ENCODE measurements at places on chromosomes 4 and X.

DNA sequence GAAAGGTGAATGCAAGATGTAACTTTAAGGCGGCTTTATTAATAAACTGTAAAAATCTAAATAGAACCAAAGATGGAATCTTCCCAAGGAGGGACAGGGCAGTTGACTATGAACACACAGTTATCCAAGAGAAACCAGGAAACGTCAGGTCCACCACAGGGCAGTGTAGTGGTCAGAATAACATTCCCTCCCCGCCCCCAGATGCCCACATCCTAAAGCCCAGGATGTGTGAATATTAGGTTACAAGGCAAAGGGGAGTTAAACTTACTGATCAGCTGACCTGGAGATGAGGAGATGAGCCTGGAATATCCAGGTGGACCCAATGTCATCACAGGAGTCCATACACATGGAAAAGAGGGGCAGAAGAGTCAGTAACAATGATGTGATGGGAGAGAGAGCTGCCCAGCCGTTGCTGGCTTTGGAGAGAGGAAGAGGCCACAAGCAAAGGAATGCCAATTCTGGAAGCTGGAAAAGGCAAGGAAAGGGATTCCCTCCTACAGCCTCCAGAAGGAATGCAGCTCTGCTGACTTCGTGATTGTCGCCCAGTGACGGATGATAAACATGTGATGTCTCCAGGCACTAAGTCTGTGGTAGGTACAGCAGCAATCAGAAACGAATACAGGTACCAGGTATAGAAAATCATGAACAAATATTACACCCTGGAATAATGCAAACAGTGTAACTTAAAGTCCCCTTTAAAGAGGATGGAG is 5.2 kb downstream of the SH3KBP1 start:
- DNase-seq, result no peak

- DNase-seq, result no peak
Measured at GRCh38 chr4:6308899-6309643, 39.4 kb downstream of the WFS1 start.

- no peak for DNase-seq
Measured at GRCh38 chrX:30733852-30734660, 80.8 kb downstream of the GK start.

- DNase-seq, result no peak
Measured at GRCh38 chr4:40299811-40300292, 35.3 kb upstream of the CHRNA9 start.

- DNase-seq, result no peak
Measured at GRCh38 chr4:99334880-99335279, 13.7 kb upstream of the ADH1B start.

- no peak for DNase-seq
Measured at GRCh38 chr4:63814171-63814964, 594.9 kb downstream of the TECRL start.

GRCh38 chrX:44280116-44280515 is 63.4 kb downstream of the EFHC2 start:
- DNase-seq, result no peak

DNA sequence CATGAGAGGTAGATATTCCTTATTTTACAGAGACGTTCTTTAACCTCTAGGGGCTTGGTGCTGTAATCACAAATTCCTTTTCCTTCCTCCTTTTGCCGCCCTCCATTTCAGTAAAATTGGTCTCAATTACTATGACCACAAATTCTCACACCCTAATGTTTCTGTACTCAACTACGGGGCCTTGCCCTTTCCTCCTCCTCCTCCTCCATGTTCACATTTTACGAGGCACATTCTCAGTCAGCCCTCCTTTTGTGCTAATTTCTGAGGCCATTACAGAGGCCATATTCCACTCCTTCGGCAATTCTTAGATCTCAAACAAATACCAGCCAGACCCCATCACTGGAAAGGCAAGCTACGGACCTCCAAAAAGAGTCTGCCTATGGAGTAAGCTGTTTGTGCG is 92.1 kb downstream of the SH3KBP1 start:
- DNase-seq, result no peak

- no peak for DNase-seq
Measured at GRCh38 chr4:145808848-145809512, 129.0 kb downstream of the C4orf51 start.

- no peak for DNase-seq
Measured at GRCh38 chrX:65750674-65751469, 83.4 kb downstream of the MSN start.

GRCh38 chr4:137333031-137333430 is 199.3 kb downstream of the PCDH18 start:
- DNase-seq, result no peak

DNA sequence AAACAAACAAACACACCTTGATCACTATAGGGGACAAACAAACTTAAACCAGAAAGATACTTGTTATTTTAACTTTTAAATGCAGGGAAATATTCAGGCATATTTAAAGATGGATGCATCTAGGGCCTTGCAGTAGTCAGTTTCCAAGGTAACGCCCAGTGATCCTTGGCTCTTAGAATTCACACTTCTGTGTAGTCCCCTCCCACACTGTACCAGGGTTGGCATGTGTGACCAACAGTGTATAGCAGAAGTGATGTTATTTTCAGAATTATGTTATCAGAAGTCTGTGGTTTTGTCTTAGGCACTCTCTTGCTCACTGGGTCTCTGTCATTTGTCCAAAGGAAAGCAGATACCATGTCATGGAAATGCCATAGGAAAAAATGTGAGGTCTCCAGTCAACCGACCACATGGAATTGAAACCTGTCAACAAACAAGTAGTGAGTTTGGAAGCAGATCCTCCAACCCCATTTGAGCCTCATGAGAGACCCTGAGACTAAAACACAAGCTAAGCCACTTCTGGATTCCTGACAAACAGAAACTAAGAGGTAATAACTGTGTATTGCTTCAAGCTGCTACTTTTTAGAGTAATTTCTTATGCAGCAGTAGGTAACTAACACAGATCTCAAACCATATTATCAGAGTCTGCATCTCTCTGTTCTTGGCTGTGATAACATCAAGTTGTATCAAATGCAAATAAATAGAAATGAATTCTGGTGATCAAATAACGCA is 670.3 kb downstream of the KCTD8 start:
- no peak for DNase-seq

- no peak for DNase-seq
Measured at GRCh38 chr4:14559646-14560045, 442.6 kb upstream of the CPEB2 start.

DNA sequence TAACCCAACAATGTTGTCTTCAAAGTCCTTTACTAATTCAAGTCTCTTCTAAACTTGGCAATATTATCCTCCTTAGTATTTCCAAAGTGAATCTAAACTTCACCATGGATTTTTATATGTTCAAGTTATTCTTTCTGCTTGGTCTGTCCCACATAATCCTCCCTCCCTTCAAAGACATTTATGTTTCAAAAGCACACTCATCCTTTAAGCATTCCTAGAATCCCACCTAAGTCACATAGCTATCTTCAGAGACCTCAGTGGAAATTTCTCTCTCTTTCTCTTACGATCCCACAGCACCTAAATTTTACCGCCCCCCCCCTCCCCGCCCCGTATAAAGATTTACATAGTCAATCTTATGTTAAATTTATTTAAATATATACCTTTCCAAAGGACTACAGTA is 314.9 kb upstream of the GRIA3 start:
- no peak for DNase-seq

- no peak for DNase-seq
Measured at GRCh38 chrX:96563646-96564045, 121.0 kb upstream of the DIAPH2 start.

DNA sequence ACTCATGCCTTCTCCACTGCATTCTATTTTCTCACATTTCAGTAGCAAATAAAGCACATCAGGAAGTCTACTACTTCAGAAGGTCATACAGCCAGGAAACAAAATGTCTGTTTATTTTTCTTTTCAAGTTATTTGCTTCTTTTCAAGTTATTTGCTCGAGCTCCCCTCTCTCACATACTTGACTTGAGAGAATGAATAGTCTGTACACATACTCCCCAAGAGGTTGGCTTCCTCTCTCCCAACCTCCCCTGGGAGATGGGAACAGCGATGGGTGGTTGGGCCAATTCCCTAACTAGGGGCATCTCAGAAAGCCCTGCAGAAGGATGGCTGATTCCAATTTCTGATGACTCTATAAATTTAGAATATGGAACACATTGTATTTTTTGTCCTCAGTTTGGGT is 64.7 kb upstream of the PTPN13 start:
- no peak for DNase-seq

- DNase-seq, result no peak
Measured at GRCh38 chrX:70970482-70970995, 39.6 kb upstream of the SLC7A3 start.

GRCh38 chr4:183348706-183349659 is 26.8 kb upstream of the CLDN24 start:
- no peak for DNase-seq

- DNase-seq, result no peak
Measured at GRCh38 chr4:137389911-137390520, 142.3 kb downstream of the PCDH18 start.

- DNase-seq, result no peak
Measured at GRCh38 chrX:69808375-69808774, 192.5 kb downstream of the EDA start.

- DNase-seq, result no peak
Measured at GRCh38 chrX:119999087-119999634, 55.6 kb upstream of the NKAP start.

DNA sequence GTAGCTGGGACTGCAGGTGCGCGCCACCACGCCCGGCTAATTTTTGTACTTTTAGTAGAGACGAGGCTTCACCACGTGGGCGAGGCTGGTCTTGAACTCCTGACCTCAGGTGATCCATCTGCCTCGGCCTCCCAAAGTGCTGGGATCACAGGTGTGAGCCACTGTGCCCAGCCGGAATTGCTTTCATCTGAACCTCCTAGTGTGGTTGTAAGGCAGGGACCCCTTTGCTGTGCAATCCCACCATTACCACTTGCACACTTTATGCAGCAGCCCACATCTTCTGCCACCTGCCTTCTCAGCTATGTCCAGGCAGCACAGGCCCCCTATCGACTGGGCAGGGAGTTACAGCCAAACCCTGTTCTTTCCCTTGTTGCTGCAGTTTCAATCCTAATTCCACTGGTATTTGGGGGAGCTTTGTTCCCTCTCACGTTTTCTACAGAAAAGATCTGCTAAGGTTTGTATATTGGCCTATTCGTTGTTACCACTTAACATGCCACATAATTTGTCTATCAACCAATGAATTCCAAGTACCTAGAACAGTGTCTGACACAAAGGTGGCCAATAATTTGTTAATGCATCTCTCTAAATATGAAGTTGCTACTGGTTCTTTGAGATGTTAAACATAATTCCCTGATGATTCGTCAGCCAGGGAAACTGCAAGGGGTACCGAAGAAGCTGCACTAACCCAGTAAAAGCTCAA is 6.5 kb downstream of the RPL39 start:
- DNase-seq, result no peak

GRCh38 chrX:69021141-69021960 is 143.9 kb downstream of the PJA1 start:
- no peak for DNase-seq

DNA sequence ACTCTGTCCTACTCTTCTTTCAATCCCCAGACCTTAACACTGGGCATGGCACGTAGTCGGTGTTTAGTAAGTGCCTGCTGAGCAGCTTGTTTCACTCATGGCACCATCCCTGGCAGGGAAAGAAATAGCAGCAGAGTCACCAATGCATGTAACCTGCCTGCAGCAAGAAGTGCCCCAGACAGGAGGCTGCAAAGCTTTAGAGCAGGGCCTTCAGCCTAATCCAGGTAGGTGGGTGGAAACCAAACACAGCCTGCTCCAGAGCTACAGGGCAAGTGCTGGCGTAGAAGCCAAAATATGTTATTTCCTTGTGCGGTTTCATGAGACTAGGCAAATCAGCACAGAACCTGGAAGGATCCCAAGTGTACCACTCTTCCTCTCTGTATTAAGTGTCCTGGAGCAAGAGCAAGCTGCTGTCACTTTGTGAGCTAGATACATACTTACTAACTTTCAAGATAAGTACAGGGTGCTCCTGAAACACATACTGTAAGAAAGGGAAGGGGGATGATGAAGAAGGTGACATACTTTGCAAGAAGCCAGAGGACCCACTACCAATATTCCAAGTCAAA is 5.5 kb downstream of the PROM1 start:
- DNase-seq, result no peak

GRCh38 chr4:186722796-186723291 is 812 bp downstream of the FAT1 start:
- DNase-seq, result no peak

- no peak for DNase-seq
Measured at GRCh38 chr4:168138143-168138542, 45.8 kb downstream of the ANXA10 start.

- no peak for DNase-seq
Measured at GRCh38 chr4:73533515-73534422, 52.2 kb downstream of the AFM start.

DNA sequence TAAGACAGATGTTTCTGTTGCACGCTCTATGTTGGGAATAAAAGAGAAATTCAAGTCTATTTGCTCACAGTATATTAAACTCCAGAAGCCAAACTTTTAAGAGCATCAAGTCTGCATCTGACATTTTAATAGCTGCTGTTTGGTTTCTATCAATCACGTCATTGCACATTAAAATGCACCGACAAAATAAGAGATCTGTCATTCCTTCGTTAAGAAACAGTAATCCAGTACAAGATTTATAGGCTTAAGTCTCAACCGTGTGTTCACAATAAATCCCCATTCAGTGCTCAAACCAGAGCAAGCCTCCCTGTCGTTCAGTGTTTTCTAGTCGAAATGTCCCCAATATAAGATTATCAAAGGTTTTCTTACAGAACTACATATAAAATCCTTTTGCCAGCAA is 89.0 kb upstream of the BMPR1B start:
- no peak for DNase-seq

DNA sequence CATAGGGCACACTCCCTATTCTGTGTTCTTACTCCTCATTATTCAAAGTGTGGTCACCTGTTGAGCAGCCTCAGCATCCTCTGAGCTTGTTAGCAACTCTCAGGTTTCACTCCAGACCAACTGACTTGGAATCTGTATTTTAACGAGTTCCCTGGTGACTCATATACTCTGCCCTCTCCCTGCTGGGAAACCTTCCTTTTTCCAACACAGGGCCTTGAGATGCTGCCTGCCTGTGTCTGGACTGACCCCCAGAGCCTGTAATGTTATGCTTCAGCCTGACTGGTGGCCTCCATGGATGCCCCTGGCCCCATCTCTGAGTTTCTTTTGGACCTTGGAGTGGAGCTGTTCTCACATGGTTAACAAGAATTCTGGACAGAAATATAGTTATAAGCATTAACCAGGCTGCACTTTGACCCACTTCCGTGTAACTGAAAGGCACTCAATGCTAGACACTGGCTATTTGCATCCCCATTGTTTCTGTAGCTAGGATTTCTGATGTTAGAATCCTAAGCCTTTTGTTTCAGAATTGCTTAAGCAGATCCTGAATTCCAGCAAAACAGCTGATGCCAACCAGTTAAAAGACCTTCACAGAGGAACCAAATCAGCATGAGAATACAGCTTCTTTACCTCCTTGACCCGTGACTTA is 262.6 kb downstream of the STIM2 start:
- no peak for DNase-seq

GRCh38 chr4:56086073-56086541 is 137.4 kb downstream of the CEP135 start:
- no peak for DNase-seq

Measured in cerebellar nuclear complex (tissue), 1 donor.